ENCODE measurements at places on chromosomes 4 and X.

DNA sequence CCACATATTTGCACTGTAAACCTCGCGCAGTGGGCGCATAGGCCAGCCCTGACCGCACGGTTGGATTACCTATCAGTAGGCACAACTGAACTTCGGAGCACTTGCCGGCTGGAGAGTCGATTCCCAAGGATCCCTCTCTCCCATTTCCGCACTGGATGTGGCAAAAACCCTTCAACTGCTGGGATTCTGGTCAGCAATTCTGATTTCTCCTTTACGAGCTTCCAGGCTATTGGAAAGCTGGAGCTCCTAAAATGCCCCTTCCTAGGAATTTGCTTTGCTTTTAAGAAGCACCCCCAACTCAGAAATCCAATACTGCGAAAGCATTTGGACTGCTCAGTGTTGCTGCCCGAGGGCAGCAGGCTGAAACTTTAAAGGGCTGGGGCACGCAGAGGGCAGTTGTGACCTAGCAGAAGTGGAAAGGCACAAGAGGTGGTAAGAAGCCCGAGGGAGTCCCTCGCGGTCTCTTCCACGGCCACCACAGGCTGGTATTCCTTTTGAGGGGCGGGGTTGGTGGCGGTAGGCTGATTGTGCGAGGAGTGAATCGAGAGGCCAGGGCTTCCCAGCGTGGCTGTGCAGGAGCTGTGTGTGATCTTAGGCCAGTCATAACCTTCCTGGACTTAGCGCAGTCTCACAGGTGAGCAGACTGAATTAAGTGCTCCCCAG, 1.6 kb downstream of the ZAR1 start:
- no peak for DNase-seq

DNA sequence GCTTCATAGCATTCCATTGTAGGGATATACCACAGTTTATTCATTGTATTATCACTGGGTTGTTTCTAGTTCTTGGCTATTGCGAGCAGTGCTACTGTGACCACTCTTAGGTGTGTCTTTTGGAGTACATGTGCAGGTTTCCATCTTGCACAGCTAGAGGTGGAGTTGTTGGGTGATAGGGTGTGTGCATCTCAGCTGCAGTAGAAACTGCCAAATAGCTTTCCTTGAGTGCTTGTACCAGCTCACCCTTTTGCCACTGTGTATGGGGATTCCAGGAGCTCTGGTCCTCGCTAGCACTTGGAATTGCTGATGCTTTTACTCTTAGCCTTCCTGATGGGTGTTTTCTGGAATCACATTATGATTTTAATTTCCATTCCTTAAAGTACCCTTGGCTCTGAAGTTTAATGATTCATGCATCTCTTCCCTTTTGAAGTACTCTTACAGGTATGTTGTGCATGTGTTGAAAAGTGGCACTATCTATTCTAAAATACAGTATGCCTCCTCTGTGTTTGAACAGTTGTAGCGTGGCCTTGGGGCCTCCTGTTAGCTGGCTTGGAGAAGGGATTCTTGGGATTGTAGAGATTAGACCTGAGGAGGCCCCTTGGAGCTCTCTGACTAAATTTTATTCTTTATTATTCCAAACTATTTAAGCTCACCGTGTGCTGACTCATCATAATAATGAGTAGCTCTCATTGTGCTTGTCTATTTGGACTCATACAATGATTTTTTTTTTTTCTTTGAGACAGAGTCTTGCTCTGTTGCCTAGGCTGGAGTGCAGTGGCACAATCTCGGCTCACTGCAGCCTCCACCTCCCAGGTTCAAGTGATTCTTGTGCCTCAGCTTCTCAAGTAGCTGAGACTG, 38.4 kb downstream of the HTT start:
- DNase-seq, result no peak

- DNase-seq, result no peak
Observed at GRCh38 chr4:33160126-33160525, 2440.0 kb downstream of the PCDH7 start.

DNA sequence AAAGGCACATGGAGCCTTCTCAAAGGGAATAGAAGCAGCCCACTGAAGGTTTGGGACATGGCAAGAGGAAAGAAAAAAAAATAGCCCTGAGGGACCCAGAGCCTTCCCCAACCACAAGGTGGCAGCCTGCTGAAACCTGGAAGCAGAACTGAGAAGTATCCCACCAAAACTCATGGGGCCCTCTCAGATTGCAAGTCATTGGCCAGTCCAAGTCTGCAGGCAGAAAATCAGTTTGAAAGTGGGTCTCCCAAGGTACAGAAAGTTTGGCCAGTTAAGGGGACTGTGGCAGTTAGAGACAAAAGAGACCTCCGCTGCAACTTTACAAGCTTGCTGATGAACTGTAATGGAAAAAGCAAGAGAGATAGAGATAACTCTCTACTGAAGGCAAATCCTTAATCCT, 155.8 kb downstream of the ANTXR2 start:
- DNase-seq, result no peak

- no peak for DNase-seq
Observed at GRCh38 chr4:98794565-98795205, 134.2 kb downstream of the EIF4E start.

DNA sequence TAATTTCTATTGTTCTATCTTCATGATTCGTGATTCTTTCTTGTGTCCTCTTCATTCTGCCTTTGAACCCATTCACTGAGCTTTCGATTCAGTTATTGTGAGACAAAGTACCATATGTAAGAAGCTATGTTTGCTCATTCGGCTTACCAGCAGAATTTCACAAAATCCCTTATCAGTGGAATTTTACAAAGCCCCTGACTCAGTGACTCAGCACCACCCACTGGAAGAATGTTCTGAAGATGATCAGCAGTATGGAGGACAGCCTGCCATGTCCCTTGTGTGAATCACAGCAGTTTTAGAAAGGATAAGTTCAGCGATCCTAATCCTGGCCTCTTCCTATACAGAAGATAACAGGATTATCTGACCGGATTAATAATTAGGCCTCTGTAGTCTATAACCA, 5.8 kb upstream of the UXT start:
- DNase-seq, result no peak

GRCh38 chrX:43718081-43718480, 62.0 kb downstream of the MAOA start:
- no peak for DNase-seq

- DNase-seq, result peak; percentile 8
Observed at GRCh38 chr4:122003335-122003734, 51.5 kb upstream of the TRPC3 start.

GRCh38 chr4:159070742-159071141, 32.1 kb upstream of the RAPGEF2 start:
- DNase-seq, result no peak

GRCh38 chr4:55879224-55879623, 25.8 kb downstream of the EXOC1 start:
- DNase-seq, result no peak

DNA sequence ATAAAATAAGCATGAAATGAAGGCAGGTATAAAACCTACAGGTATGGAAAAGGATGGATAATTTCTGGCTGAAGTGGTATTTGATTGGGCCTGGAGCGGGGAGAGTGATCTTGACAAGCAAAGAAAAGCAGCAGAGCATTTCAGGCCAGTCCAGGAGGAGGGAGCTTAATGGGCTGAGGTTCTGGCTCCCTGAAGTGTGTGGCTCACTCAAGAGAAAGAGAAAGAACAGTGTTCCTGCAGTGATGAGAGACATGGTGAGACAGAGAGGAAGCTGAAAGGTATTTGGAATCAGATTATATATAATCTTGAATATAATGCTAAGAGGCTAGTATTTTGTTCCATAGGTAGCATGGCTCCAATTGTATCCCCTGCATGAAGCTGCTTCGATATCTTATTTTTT, 153.5 kb downstream of the MGST2 start:
- no peak for DNase-seq

DNA sequence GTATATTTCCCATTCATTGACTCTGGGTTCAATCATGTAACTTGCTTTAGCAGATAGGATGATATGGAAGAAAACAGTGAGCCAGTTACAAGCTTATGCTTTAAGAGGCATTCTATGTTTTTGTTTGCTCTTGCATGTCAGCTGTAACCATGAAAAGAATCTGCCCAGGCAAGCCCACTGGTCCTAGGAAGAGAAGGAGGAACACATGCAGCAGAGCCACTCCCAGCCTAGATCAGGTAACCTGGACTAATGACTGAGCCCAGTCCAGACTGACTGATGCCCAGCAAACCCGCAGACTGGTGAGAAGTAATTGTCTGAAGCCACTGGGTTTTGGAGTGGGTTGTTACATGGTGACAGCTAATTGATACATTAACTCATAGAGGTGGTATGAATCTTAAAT, 167.9 kb downstream of the COL4A6 start:
- DNase-seq, result no peak

DNA sequence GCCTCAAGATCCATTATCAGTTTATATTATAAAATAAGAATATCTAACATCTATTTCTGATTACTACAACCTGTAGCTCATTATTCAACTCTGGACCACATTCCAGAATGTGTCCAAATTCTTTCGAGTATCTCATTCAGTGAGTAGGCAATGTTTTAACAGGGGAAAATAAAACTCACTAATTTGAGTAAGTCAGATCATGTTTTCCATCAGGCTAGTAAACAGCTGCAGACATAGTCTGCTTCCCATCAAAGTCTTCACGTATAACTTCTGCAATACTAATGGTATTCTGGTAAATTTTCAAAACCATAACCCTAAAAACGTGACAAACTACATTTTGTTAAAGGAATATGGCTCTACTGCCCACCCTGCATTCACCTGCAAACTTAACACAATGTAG, 31.8 kb downstream of the TBCK start:
- no peak for DNase-seq

GRCh38 chr4:1364217-1364616, 17.2 kb downstream of the UVSSA start:
- DNase-seq, result no peak

- no peak for DNase-seq
Observed at GRCh38 chr4:40550196-40550595, 79.5 kb downstream of the RBM47 start.

DNA sequence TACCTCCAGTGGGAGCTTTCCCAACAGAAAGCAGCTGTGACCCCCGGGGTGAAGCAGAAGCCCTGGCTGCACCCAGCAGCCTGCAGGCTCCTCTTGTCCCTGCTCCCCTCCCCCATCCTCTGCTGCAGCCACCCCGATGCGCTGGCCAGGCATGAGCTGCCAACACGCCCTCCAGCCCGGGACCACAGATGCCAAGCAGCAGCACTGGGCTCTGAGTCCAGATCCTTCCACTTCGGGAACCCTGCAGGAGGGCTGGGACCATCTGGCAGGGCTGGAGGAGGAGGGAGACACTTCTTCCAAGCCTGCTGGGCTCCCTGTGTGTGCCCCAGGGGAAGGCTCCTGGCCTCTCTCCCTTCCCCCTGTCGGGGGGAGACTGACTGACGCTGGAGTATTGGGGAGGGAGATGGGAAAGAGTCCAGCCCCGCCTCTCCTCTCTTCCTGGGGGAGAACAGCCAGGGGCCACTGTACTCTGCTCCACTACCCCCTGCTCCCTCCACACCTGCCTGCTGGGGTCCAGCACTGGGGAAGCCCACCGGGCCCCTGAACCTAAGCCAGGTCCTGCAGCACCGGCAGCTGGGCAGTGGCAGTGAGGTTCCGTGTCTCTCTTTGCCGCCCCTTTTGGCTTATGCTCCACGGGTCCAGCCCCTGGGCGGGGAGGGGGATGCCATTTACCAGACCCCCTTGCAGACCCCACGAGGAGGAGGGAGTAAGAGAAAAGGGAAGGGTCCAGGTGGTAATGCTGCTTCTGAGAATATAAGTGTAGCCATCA, 55.7 kb downstream of the PPP2R2C start:
- no peak for DNase-seq

DNA sequence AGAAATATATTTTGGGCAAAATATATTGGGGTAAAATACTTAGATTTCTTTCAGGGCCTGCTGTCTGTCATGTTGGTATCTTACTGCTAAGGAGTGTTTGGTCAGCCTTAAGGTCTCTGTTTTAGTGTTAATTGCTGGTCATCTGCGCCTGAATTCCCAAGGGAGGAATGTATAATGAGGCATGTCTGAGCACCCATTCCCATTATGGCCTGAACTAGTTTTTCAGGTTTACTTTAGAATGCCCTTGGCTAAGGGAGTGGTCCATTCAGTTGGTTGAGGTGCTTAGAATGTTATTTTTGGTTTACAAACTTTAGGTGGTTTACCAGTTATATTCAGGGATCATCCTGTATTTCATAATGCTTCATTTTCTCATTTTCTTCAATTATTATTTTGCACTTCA, 125.9 kb downstream of the CFAP299 start:
- DNase-seq, result no peak

DNA sequence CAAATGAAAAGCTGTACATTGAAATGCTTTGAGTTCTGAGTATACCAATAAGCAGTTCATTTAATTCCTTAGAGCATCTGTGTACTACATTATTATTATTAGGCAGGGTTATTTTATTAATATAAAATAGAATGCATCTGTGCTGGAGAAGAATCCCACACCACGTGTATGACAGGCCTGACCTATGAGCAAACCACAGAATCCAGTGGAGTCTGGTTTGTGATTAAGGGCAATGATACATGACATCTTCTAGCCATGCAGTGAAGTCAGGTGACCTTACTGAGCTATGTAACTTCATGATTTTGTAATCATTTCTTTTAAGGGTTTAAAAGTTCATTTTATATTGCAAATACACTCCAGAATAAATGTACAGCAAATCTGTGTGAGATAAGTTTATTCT, 1165.0 kb upstream of the TENM3 start:
- DNase-seq, result no peak

GRCh38 chr4:8727546-8728510, 135.3 kb downstream of the CPZ start:
- DNase-seq, result no peak

DNA sequence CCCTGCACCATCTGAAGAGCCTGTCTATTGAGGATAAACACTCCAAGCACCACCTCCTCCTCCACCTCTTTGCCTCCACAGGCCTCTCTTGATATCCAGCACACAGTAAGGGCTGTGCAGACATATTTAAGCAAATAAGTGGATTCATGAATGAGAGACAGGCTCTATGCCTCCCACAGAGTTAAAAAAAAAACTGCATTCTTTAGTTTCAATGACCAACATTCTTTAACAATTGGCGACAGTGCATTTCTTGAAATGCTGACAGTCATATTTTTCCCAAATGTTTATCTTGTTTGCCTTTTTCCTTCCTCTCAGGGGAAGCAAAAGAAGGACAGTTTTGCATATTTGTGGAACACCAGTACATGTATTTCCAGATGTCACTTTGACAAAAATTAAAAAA, 38.6 kb downstream of the MXRA5 start:
- no peak for DNase-seq

GRCh38 chr4:23819041-23819511, 70.8 kb downstream of the PPARGC1A start:
- no peak for DNase-seq

GRCh38 chrX:1416965-1417760, 25.2 kb upstream of the SLC25A6 start:
- DNase-seq, result no peak

DNA sequence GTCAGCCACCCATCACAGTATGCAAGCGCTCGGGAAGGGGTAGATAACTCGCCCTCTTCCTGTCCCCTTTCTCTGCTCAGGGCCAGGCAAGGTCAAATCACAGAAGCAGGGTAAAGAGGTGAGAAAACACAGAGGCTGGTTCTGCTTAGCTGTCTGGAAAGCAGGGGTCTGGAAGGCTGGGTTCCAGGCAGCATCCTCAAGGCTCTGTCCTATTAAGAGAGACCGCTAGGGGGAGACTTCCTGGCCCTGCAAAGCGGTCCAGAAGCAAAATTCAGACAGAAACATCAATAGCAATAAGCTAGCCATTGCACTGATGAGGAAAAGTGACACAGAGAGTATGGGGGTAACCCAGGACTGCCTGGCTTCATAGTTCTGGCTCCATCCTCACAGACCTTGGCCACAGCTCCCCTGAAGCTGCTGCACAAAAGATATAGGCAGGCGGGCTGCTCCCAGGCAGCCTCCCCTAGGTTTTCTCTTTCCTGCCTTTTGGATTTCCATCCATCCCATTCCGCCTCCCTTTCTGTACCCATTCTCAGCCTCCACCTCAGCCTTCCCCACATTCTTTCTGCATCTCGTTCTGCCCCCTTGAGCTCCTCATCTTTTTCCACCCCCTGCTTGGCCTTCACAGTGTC, 308.5 kb downstream of the EVC2 start:
- peak; percentile 59 for DNase-seq
